ENCODE measurements at places on chromosomes 7 and 10.

- DNase-seq, result no peak
Observed at GRCh38 chr7:132574223-132574622, 2.0 kb downstream of the PLXNA4 start.

DNA sequence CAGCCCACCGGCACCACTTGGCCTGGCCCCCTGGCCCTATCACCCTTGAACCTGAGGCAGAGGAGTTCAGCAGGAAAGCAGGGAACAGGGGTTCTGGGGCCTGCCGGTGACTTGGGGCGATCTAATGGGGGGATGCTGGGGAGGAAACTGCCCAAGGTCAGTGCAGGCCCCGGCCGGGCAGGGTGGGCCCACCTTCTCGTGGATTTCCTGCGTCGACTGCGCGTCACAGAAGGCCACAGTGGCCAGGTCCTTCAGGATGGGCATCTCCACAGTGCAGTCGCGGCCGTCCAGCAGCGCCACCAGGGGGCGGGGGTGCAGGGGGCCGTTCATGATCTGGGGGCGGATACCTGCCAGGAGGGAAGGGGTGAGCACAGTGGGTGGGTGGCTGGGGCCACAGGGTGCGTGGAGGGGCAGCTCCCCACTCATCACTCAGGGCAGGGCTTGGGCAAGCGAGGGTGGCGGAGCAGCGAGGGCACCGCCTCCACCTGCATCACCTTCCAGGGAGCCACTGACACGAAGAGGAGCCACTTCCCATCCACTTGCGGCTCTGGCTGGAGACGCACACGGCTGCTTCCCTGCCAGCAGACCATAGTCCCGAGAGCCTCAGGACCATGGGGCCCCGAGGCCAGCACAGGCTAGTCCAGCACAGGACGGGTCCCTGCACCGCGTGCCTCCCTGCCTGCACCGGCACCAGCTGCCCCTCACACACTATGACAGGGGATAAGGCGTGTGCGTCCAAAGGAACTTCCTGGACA is 61.4 kb downstream of the ZRANB1 start:
- DNase-seq, result no peak

DNA sequence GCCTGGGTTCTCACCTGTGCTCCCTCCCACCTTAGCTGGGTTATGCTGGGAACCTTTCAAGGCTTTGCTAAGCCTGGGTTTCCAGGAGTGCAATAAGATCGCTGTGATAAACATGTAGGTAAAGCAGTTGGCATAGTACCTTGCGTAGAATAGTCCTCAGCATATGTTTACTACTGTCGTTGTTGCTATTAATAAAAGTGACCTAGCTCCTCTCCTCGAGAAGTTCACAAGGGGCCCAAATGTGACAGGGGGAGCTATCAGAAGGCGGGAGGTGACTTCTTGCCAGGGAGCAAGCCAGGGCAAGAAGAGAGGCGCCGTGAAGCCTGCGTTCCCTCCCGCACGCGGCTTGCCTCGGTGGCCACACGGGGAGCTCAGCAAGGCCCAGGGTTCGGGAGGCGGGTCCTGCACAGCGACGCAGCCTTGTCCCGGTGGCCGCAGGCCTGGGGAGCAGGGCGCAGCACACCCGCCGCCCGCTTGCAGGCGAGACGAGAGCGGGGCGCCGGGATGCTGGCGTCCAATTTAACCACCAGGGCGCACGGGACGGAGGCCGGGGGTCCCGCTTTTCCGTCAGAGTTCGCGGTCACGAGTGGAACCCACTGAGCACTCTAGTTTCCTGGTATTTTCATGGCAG is 106.2 kb downstream of the SNX10 start:
- DNase-seq, result peak; percentile 73

DNA sequence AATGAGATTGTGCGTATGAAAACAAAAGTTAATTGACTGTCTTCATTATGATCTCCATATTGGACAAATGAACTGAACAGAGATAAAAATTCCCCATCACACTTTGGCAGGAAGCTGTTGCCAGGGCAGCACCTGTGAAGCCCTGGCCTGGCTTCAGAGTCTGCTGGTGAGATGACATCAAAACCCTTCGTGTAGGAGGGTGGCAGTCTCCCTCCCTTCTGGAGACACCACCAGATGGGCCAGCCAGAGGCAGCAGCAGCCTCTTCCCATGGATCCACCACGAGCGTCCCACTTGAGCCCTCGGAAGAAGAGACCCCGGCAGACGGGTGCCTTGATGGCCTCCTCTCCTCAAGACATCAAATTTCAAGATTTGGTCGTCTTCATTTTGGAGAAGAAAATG is at the start of gene DNTT:
DNTT (plus strand) TSS at position 205 of the 400 bp plus-strand sequence; CDS start at position 269, 64 bp downstream.
- DNase-seq, result no peak

GRCh38 chr7:129782818-129783583 is 169.8 kb downstream of the UBE2H start:
- no peak for DNase-seq

GRCh38 chr10:132096223-132096622 is 30.5 kb downstream of the JAKMIP3 start:
- DNase-seq, result no peak

GRCh38 chr7:16774294-16774693 is 20.7 kb downstream of the TSPAN13 start:
- no peak for DNase-seq

GRCh38 chr10:22503315-22504088 is 158.2 kb downstream of the SPAG6 start:
- no peak for DNase-seq

DNA sequence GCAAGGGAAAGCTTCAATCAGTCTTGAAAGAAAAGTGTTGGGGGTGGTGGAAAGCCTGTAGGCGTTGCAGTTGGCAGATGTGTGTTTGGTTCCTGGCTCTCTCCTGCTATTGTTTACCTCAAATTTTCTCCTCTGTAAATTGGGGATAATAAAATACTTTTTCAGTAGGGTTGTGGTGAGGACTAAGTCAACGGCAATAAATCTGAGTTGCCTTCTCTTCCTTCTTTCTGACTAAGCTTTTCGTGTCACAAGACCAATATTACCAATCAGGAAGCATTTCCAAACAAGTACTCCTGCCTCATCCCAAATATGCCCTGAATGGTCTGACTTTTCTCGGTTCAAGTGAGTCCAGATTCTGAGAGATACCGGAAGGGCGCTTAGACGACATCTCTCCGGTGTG is 54.0 kb downstream of the CREB5 start:
- no peak for DNase-seq

GRCh38 chr10:71740069-71740653 is 20.6 kb upstream of the C10orf105 start:
- no peak for DNase-seq

Data from NCI-H526 treated with DMSO at 0.1 percent for 48 hours (cell line).